ENCODE measurements at places on chromosomes 6 and 20.

DNA sequence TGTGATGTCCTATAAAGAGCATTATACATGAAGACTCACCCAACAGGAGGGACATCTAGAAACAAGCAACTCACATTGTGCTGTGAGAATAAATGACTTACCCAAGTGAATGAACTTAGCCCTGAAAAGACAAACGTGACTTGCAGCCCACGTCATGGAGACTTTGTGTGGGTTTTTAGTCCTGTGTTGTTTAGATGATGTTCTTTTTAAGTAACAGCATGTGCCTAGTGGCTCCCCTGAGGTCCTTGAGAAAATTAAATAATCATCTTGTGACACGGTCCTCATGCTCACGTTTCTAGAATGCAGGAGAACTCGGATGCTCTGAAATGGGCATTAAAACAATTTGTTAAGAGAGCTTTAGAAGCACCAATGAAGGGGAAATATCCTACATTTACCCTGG lies 165.1 kb downstream of the SASH1 start:
- DNase-seq = no peak

GRCh38 chr6:34110610-34111009 lies 35.3 kb downstream of the GRM4 start:
- no peak for DNase-seq

- no peak for DNase-seq
Observed at GRCh38 chr6:132194529-132194928, 206.7 kb downstream of the MOXD1 start.

DNA sequence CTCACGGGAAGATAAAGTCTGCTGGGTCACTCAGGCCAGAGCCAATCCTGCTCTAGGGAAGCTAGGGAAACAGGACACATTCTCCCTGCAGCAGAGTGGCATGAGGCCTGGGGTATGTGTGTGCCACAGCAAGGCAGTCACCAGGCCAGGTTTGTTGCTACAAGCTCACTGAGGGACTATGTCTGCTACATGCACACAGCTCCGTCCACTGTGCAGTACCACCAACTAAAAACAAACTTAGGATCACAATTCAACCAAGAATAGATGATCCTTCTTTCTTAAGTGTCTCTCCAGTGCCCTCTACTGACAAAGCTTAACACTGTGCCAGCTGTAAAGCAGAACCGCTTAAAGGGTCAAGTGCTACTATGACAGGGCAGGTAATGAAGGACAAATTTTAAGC lies 192.5 kb downstream of the PTPRK start:
- peak; percentile 65 for DNase-seq

DNA sequence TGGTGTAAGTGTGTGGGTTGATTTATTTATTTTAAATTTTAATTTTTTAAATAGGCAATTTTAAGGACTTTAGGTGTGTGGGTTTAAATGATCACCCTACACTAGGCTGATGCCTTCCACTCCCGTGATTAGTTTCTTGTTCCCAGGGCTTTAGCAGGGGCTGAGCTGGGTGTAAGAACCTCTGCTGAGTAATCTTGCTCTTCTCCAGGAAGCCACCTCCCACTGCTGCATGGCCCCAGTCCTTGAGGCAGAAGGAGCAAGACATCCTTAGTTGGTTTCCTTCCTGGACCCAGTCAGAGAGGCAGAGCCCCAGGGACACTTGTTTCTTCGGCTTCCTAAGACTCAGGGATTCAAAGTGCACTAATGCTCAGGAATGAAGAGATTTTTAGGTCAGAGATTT lies 19.8 kb upstream of the CDC5L start:
- peak; percentile 22 for DNase-seq

DNA sequence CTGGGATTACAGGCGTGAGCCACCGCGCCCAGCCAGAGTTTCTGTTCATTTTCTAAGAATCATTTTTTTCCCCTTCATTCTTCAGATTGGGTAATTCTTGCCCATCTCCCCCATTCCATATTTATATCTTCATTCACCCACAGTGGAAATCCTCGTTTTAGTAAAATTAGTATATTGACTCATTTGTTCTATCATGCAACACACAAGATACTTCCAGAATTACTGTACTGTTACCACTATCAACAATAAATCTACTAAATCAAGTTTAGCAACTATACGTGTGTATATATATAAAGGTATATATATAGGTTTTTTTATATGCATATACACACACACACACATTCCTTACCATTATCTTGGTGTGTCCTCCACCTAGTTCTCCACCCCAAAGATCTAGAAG lies 41.2 kb upstream of the KCNG1 start:
- DNase-seq = peak; percentile 52

- peak; percentile 89 for DNase-seq
Observed at GRCh38 chr20:35312318-35312717, 20.1 kb upstream of the FAM83C start.

DNA sequence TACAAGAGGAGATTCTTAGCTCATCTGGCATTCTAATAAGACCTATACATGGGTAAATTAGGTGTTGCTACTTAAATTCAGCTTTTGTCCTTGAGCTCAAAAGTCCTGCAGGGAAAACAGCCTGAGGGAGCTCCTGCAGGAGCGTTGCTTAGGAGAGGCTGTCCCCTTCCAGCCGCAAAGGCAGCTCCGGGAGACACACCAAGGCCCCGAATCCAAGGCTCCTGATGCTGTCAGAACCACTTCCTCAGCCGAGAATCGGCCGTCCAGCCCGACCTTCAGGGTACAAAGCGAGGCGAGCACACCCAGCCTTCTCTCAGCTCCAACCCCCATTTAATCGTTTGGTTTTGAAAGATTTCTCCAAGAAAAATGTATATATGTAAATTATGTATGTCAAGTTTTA lies 87.0 kb downstream of the DACT2 start:
- no peak for DNase-seq

DNA sequence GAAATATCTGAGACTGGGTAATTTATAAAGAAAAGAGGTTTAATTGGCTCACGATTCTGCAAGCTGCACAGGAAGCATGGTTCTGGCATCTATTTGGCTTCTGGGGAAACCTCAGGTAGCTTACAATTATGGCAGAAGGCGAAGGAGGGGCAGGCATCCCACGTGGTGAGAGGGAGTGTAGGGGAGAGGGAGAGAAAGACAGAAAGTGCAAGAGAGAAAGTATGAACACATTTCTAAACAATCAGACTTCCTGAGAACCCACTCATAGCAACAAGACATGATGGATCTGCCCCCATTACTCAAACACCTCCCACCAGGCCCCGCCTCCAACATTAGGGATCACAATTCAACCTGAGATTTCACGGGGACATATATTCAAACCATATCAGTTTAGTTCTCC lies 107.4 kb downstream of the PERP start:
- DNase-seq = no peak

GRCh38 chr20:12849225-12849910 lies 159.4 kb upstream of the SPTLC3 start:
- no peak for DNase-seq

GRCh38 chr6:123520217-123520616 lies 116.5 kb downstream of the TRDN start:
- DNase-seq = no peak

- DNase-seq = no peak
Observed at GRCh38 chr6:151018046-151018445, 152.5 kb downstream of the MTHFD1L start.

DNA sequence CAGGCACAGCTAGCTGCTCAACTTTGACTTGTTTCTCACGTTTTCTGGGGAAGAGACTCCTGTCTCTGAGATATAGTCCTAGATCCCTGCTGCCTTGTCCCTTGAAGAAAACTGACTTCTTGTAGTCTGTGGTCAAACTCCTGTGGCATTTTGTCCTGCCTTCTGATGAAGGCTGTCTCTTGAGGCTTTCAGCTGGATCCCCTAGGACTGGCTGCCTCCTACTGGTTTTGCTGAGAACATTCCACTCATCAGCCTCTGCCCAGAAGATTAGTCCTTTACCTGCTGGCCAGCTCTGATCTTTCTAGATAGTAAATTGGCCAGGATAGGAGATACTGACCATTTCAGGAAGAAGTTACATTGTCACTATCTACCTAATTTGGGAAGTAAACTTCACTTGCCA lies 71.9 kb upstream of the CNR1 start:
- peak; percentile 16 for DNase-seq

DNA sequence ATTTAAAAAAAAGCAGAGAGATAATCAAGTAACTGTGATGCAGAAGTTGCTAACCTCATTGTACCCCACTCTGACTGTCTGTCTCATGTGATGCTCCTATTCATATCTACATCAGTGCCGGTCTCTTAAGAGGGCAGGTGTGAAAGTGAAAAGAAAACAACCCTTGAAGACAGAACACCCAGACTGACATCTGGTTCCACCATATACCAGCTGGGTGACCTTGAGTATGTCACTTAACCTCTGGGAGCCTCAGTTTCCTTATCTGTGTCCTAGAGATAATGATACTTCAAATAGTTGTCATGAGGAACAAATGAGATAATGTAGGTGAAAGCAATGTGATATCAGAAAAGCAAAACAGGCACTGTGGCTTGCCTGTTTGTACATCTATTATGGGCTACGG lies 426.8 kb upstream of the SOX4 start:
- DNase-seq = no peak

GRCh38 chr6:111013144-111013915 lies 31.5 kb downstream of the RPF2 start:
- no peak for DNase-seq

- no peak for DNase-seq
Observed at GRCh38 chr20:50959543-50960126, 1.0 kb downstream of the MOCS3 start.

DNA sequence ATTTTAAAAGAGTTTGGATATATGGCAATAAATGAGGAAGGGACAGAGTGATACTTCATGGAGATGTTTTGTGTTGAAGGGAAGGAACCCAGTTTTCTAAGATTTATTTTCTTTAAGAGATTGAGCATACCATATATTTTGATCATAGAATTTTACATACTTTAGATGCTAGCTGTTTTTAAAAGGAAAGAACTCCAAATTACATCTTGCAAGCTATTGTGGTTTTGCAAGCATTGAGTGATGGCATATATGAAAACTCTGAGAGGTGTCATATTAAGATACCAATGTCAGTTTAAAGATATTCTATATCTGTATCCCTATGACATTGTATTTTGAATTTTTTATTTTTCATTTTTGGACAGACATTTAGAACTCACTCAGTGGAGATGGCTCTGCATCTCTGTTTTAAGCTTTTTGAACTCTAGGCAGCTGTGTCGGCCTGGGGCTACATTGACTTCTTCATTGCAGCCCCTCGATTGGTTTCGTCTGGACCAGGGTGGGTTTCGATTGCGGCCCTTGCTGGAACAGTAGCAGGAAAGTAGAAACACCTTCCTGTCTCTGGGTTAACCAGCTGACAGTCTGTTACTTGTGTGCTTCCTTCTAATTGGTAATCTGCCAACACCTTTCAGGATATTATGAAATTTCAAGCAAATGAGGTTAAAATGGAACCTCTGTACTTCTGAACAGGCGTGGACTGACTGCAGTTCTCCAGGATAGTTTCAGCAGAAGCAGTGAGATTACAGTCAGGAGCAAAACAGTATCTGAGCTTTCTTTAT lies 14.0 kb downstream of the IGF2R start:
- peak; percentile 64 for DNase-seq

DNA sequence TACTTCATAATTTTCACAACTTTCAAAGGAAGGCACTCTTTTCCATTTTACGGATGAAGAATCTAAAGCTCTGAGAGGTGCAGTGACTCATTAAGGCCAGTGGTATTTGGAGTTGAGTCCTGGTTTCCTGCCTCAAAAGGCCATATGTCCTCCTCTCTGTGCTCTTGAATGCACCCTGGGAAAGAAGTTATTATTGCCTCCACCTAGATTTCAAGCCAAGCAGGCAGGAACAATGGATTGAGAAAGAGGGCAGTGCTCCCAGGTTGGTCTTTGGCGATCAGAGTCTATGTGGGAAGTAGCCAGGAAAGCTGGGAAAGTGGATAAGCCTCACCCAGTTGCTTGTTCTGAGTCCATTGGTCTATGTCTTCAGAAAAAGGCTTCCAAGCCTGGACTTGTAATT lies 165.0 kb downstream of the MAFB start:
- DNase-seq = no peak

- DNase-seq = no peak
Observed at GRCh38 chr6:42791706-42792320, 10.0 kb downstream of the BICRAL start.

DNA sequence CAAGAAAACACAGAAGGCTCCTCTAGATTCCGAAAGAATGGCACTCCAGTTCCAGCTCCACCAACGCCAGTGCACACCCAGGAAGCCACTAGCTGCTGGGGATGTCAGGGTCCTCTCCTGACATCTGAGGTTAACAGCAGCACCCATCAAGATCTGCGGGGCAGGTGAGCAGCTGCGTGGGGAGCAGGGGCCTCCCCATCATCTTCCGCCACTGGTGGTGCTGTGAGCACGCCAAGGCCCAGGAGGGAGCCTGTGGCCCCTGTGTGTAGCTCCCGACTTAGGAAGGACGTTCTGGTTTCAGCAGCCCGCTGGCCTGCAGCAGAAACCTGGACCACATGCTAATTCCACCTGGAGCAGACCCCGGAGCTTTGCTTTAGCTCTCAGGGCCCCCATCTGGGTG lies 386.2 kb downstream of the TAF4 start:
- DNase-seq = no peak

DNA sequence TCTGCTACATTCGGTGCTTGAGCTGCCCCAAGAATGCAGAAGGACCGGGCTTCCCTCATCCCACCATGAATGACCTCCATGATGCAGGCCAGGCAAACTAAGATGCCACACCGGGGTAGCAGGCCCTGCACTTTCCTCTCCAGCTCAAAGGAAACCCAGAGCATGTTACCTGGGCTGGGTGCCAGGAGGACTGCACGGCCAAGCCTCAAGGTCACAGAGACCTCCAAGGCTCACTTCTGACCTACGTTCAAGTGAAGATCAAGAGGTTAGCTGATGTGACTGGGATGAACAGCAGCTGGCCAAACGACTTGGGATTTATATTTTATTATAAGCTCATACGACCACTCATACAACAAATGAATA lies 501.8 kb downstream of the CD83 start:
- no peak for DNase-seq

DNA sequence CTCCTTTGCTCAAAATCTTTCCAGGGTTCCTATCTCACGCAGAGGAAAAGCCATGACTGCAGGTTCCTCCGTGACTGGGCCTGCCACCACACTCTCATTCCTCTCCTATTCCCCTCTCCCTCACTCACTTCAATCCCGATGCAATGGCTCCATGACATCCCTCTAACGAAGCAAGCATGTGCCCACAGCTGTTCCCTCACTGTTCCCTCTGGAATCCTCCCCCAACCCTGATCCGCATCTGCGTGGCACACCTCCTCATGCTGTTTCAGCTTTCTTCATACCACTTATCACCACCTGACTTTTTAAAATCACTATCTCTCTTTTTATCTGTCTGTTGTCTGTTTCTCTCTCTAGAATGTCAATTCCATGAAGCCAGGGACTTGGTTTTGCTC lies 25.5 kb downstream of the ANGPT4 start:
- no peak for DNase-seq

DNA sequence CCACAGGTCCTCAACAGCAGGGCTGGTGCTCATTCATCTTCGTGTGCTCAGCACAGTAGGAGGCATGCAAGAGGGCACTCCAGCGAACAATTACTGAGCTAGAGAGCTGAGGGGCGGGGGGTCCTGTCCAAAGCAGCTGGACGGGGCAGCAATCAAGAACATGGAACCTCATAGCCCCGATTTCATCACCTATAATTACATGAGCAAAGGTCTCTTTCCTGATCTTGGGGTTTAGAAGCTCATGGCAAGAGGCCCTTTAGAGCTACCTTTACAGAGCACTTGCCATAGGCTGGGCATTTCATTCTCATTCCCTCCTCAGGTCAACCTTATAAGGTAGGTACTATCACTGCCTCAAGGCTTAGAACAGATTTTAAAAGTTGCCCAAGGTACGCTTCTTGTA lies 10.4 kb downstream of the MOCS1 start:
- DNase-seq = no peak

Measured in activated CD4-positive, alpha-beta T cell treated with anti-CD3 and anti-CD28 coated beads, Interleukin-10, Interleukin-2, amounts not matched to agents 100 ng/mL and 50 ng/mL, durations not matched to agents 16 hours and 8 hours (primary cell).